Upper lobe of left lung (tissue), 6 donors: ENCODE measurements at places on chromosomes 7 and 10. TPM values are rescaled to one million over a fixed set of nuclear protein-coding genes. Genes with fewer than 3 reads are reported as not detected.

GRCh38 chr7:131068604-131069021, 259.1 kb upstream of the MKLN1 start:
- no peak for DNase-seq

DNA sequence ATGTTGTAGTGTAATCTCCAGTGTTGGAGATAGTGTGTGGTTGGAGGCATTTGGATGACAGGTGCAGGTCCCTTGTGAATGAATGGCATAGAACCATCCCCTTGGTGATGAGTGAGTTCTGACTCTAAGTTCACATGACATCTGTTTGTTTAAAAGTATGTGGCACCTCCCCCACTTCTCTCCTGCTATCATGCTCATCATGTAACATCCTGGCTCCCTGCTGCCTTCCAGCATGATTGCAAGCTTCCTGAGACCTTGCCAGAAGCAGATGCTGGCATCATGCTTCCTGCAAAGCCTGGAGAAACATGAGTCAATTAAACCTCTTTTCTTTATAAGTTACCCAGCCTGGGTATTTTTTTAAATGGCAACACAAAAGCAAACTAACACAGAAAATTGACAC, 499.0 kb upstream of the SEMA3D start:
- DNase-seq: no peak

GRCh38 chr7:15801041-15801440, 114.6 kb upstream of the MEOX2 start:
- DNase-seq: no peak

GRCh38 chr10:123562387-123562786, 103.8 kb upstream of the GPR26 start:
- DNase-seq: no peak

TRIM50 gene
- not detected for total RNA-seq

- no peak for DNase-seq
Observed at GRCh38 chr10:124517461-124517860, 55.8 kb downstream of the LHPP start.

DNA sequence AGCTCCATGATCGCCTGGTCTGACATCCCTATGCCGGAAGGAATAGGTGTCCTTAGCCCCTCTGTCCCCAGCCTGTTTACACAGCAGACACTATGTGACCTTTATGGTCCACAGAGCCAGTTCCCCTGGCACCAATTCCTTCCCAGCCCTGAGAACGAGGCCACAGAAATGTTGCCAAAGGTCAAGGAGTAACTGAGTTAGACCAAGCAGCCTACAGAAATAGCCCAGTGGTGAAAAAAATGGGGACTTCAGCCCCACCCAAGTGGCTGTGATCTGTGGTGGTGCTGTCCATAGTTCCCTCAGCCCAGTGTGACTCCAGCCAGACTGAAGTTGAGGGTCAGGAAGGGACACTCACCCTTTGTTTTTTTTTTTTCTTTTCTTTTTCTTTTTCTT, 2.5 kb downstream of the PGAM2 start:
- no peak for DNase-seq

PIP gene
- total RNA-seq: not detected

GRCh38 chr10:119896937-119897770, 4.6 kb downstream of the SEC23IP start:
- no peak for DNase-seq

- DNase-seq: no peak
Observed at GRCh38 chr7:21099432-21099831, 312.7 kb upstream of the SP8 start.

EVX1 gene
- total RNA-seq: not detected

DNA sequence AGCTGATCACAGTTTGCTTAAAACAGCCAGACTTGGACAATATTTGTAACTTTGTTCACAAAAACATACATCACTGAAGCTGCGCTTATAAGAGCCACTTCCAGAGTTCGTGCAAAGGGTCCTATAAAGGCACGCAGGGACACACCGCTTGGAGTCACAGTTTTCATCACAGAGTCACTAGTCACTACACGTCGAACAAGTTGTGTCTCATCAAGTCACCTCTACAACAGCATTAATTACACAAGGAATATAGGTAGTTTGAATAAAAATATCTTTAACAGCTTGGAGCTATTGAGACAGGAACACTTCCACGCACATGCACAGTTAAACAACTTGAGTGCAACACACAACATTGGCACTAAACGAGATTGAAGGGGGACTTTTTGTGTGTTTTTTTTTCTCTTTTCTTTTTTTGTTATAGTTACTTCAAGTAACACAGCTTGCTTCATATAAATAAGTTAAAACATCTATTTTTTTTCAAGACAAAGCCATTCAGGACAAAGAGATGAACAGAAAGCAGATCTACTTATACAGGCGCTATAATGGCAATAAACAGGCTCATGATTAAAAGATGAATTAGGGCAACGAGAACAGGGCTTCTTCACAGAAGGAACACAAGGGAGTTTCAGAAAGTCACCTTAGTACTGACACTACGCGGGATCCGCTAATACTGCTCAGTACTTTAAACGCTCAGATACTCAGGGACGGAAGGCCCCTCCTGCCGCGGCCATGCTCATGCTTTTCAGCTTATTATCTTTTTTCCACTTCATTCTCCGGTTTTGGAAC, 2.2 kb downstream of the HOXA5 start:
- DNase-seq: no peak

DNA sequence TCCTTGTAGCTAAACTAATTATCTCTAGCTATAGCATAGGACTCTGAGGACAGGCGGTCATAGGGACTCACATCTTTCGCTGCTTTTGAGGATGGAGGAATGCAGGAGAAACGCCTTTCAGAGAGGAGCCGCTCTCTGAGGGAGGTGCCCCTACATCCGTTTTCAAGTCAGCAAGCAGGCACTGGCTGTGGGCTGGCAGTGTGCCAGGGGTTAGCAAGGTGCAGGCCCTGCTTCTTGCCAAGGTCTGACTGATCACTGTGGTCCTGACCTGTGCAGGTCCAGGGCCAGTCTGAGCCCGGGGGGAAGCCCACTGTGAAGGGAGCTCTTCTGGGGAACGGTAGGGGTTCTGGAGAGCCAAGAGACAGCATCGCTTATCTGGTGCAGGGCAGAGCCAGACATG, 89.4 kb downstream of the SH3PXD2A start:
- DNase-seq: peak; percentile 53

IFIT1B gene
- total RNA-seq: 0.59 TPM

- DNase-seq: no peak
Observed at GRCh38 chr10:125878957-125879835, 1.9 kb downstream of the DHX32 start.

TET1 gene
- total RNA-seq: 1.1 TPM

GRCh38 chr7:93799750-93800357, 90.7 kb downstream of the TFPI2 start:
- DNase-seq: no peak

GRCh38 chr10:22505911-22506685, 160.8 kb downstream of the SPAG6 start:
- no peak for DNase-seq

ACSL5 gene
- total RNA-seq: 52.3 TPM

UTF1 gene
- total RNA-seq: not detected

COPG2 gene
- total RNA-seq: 18.7 TPM

PDE1C gene
- total RNA-seq: 9.9 TPM

ZNF777 gene
- 9.3 TPM for total RNA-seq

- no peak for DNase-seq
Observed at GRCh38 chr7:81183326-81183725, 264.5 kb upstream of the SEMA3C start.

DNA sequence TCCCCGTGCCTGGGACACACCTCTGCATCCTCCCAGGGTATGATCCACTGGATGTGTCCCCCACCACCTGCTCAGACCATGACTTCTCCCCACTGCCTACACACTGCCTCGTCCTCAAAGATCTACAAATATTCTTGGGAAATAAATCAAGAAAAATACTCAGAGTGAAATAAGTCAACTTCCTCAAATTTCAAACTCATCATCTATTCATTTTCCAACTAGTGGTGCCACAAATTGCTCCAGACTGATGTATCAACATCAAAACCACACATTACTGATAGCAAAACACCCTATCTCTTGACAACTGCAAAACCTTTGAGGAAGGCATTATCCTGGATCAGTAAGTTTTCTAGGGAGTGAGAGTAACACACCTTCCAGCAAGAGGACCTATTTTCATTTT, 87.7 kb downstream of the GRB10 start:
- no peak for DNase-seq

DNA sequence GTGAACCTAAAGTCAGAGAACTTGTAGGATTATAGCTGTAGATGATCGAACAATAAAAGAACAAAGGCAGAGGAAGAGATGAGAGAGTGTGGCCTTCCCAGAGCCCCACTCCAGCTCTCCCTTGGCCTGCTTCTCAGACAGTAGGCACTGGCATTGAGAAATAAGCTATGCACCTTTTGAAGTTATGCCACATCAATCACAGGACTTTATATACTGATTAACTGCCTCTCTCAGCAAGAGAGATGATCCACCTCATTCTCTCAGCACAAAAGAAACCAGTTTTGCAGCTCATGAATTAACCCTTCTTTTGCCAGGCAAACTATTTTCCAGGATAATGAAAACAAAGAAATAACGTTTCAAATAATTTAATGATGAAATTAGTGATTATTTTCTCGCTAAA, 22.0 kb upstream of the CTTNBP2 start:
- no peak for DNase-seq

- no peak for DNase-seq
Observed at GRCh38 chr7:79434098-79434497, 19.4 kb downstream of the MAGI2 start.

DNA sequence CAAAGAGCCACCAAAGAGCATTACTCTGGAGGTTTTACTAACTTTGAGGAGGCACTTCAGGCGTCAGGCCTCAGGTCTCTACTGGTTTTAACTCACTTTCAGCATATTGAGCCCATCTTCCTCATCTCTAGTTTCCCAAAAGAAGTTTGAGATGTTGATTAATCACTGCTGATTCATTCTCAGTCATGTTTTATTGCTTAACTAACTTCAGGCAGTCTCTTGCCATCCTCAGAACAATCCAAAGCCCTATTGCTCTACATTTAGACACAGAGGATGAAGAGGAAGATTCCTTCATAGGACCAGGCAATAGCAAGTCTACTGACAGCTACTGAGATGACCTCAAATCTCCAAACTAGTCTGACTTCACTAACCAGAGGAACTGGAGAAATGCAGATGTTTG, 39.1 kb upstream of the BET1 start:
- DNase-seq: no peak

GRCh38 chr7:79008786-79009185, 444.7 kb downstream of the MAGI2 start:
- DNase-seq: no peak

DNA sequence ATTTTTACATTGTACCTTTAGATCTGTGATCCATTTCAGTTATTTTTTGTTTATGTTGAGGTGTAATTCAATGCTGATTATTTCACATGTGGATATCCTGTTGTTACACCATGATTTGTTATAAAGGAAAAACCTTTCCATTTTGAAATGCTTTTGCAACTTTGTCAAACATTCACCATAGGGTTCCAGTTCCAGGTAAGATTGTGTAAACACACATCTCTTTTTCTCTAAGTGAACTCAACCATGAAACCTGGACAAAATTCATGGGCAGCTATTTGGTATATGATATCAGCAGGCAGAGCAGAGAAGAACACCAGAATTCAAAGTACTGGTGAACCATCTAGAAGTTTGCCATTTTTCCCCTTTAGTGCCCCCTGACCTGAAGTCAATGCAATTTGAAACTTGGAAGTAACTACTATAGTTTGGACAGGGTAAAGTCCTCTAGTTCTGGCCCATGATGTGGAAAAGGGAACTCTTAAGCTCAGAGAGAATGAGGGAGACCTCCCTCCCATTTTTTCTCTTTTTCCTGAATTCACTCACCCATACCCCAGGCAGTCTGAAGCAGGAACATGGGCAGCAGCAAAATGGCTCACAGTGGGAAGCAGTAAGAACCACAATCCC, 446.1 kb downstream of the ATRNL1 start:
- DNase-seq: no peak

- no peak for DNase-seq
Observed at GRCh38 chr7:54888734-54889082, 129.7 kb upstream of the SEC61G start.

DNA sequence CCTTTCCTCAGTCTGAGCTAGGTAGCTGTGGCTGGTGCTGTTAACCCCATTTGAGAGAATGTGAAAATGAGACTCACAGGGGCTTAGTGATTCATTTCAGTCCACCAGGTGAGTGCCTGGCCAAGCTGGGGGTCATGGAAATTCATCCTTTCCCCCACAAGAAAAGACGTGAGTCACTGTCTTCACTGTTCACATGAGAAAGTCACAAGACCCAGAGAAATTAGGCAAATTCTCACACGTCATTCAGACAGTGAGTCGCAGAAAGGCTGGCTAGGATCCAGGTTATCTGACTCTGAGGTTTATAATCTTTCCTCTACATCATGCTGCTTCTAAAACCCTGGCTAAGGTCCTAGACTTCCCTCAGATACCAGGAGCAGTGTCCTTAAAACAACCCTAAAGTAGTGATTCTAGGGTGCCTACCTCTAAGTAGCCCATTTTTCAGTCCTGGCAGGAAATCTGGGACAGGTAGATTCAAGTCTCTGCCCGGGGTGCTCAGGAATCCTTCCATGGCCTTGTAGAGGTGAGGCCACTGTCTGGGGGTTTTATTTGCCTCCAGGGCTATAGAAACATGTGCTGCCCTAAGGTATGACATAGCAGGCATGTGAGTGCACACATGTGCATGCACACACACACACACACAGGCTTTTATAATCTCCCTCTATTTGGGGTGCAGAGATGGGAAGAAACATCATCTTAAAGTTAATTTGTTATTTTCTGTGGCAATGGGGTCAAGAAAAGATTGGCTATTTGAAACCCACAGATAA, 427.9 kb upstream of the CELF2 start:
- DNase-seq: no peak

ASB10 gene
- total RNA-seq: not detected

DNA sequence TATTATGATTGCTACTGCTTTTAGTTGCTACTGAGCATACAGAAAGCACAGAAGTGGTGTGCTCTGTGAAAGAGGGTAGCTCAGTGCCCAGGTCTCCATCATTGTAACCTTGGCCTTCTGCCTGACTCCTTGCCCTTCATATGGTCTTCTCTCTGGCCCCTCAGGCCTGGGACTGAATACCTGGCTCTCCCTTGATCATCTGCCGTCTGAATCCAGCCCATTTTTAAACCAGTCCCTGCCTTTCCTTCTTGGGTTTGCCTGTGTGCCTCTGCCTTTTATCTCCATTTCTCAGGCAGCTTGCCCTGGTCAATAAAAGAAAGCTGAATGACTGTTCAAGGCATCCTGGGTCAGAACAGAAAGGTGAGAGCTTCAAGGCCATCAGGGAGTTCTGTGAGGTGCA, 109.1 kb upstream of the ZNF438 start:
- no peak for DNase-seq

GRCh38 chr7:116601426-116601825, 70.6 kb upstream of the MET start:
- DNase-seq: no peak
